ENCODE measurements at places on chromosomes 6 and 20.

- peak; percentile 34 for DNase-seq
These were observed 46.0 kb downstream of the SLC35D3 start for GRCh38 chr6:136967876-136968752.

DNA sequence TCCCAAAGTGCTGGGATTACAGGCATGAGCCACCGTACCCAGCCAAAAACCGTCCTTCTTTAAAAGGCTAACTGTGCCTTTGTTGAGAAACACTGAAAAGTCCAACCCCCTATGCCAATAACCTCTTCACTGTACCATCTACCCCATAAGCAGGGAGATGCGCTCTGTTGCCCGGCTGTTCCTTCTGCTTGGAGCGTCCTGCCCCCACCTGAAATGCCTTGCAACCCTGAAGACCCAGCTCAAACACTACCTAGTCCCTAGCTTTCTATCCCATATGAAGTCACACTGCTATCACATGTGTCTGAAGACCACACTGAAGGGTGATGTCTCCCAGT is 27.8 kb downstream of the UBE2V1 start:
- DNase-seq = no peak

- DNase-seq = no peak
These were observed 234.2 kb upstream of the OPRM1 start for GRCh38 chr6:153804755-153805330.

- DNase-seq = no peak
These were observed 145.9 kb downstream of the AHI1 start for GRCh38 chr6:135351635-135352034.

DNA sequence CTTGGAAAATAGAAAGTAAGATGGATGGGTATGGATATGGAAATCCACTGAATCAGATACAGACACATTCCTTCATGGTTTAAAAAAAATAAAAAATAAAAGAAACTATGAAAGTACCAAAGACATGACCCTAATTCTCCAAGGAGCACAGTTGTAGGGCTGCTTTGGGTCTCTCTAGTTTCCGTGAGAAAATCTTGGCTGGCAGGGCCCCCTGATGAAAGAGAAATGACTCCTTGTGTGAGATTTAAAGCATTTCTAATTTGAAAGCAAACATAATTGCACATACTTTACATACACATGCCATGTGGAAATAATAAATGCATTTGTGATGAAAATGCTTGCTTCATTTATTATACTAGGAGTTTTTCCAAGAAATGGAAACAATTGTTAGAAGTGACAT is 593.9 kb upstream of the BTBD3 start:
- DNase-seq = no peak

GRCh38 chr6:62150048-62150663 is 135.9 kb downstream of the KHDRBS2 start:
- no peak for DNase-seq

DNA sequence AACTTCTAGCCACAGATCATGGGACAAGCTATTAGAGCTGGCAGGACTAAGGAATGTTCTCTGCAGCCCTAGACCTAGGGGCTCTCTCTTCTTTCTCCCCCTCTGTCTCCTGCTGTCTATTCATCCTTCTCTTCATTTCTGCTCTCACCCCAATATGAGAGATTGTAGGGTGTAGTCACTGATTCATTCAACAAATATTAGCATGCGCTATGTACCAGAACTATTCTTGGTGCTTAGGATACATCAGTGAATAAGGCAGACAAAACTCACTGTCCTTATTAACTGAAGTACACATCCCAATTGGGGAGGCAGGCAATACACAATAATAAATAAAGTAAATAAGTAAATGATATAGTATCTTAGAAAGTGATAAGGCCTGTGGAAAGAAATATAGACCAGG is 14.7 kb upstream of the SIRPB2 start:
- no peak for DNase-seq

DNA sequence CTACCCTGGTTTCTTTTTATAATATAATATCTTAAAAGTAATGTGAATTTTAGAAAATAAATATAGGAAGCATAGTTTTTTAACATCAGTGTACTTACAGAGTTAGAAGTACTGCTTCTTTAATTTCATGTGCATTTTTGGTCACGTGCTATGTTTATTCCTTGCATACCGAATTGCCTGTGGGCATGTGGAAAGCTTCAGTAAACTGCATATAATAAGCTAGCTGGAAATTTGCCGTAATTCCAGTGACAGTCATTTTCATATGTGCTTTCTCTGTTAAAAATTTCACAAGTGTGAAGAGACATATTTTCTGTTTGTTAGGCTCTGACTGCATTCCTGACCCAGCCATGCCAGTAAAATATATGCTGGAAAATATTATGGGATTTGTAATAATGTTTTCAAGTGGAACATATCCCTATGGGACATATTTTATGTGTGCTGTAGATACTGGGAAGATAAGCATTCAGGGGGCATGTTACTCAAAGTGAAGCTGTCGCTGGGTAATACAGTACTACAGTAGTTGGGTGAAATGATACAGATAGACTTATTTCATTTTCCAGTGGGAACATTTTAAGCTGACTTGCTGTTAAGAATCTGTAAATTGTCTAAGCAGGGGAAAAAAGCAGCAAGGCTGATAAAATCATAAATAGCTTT is 616.7 kb downstream of the FRK start:
- no peak for DNase-seq

DNA sequence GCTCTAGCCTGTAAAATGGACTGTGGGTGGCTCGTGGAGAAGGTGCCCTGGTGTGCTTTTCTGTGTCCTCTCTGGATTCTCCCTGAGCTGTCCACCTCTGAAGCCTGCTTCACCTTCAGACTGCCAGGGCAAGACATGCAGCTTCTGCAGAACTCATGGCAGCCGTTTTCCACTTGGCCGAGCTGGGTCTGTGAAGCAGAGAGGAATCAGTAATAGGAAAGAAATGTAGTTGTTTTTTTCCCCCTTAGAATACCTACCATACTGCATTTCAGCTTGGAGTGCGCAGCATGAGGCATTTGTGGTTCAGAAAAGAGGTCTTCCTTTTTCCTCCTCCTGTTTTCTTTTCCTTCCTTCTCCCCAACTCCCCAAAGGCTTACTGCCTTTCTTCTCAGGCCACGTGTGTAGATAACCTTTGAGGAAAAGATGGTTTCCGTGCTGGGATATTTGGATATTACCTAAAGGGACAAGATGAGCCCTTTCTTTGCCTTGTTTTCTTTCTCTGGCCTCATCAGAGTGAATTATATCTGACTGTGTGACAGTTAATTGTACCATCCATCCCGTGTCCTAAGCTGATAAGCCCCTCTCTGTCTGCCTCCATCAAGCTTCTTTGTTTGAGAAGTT is 39.4 kb downstream of the RREB1 start:
- no peak for DNase-seq

DNA sequence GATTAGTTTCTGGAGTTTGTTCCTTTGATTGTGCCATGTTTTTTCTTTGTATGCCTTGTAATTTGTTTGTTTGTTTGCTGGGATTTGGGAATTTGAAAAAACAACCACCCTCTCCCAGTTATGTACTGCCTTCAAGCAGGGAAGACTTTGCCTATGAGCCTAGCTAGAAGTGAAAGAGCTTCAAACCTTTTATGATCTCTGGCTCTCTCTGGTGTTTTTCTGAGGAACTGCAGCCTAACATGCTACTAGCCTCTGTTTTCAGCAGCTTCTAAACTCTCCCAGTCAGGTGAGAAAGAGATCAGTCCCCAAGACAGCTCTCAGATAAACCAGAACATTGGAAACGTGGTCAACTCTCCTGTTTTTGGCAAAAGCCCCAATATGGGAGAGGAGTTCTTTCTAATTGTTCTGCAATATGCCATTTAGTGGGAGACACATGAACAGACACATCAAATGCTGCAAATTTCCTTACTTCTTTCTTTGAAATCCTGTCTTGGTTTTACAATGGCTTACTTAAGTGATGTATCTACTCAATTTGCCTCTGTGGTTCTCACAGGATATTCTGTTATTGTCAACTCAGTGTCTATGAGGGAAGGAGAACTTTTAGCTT is 58.9 kb upstream of the SERINC1 start:
- peak; percentile 73 for DNase-seq

GRCh38 chr6:157316871-157317814 is 6.2 kb downstream of the TMEM242 start:
- no peak for DNase-seq

GRCh38 chr6:24584382-24584720 is 61.6 kb downstream of the KIAA0319 start:
- DNase-seq = no peak

DNA sequence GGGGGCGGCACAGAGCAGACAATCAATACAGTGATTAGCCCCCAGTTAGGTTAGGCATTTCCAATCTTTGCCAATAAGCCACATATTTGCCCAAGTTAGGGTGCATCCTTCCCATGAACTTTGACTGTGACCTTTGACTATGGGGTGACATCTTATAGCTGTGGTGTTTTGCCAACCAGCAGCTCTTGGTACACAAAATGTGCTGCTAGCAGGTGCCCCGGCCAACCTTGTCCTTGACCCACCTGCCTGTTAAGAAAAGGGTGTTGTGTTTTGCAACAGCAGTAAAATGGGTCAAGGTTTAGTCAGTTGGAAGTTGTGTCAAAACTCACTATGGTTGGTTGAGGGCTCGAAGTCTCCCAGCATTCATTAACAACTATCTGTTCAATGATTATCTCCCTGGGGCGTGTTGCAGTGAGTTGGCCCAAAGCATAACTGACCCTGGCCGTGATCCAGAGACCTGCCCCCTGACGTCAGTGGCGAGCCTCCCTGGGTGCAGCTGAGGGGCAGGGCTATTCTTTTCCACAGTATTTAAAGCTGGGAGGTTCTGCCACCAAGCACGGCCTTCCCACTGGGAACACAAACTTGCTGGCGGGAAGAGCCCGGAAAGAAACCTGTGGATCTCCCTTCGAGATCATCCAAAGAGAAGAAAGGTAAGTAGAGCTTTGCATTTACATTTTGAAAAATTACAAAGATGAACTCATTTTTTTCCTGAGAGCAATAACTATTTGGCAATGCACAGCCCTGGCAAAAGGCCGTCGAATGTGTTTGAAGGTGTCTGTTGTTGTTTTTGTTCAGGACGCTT is at the start of gene PCK1:
Gene PCK1 (plus strand): TSS at position 557 of the 802 bp plus-strand sequence. CDS start 302 bp downstream, outside the sequence.
- DNase-seq = no peak

GRCh38 chr6:150336299-150336698 is 32.5 kb upstream of the IYD start:
- DNase-seq = no peak

- DNase-seq = no peak
These were observed 17.2 kb downstream of the MCM9 start for GRCh38 chr6:118917546-118918328.

GRCh38 chr6:76771059-76771634 is 692.1 kb downstream of the HTR1B start:
- DNase-seq = no peak

DNA sequence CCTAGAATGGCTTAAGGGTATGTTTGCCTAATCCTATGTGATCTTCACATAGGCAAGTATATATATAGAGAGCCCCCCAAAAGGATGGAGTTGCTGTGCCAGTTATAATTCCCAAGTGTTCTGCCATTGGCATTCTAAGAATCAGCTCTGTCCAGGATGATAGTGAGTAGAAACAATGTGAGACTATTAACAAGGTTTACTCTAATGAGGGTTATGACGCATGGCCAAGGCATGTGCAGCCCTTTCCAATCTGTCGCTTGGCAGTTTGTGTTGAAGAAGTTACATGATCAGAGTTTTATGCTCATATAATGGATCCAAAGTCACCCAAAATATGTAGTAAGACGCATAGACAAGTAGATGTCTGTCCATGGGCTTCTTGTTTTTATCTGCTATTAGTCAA is 33.6 kb downstream of the VGLL2 start:
- no peak for DNase-seq

- no peak for DNase-seq
These were observed 19.8 kb downstream of the GMPR start for GRCh38 chr6:16257999-16258708.

DNA sequence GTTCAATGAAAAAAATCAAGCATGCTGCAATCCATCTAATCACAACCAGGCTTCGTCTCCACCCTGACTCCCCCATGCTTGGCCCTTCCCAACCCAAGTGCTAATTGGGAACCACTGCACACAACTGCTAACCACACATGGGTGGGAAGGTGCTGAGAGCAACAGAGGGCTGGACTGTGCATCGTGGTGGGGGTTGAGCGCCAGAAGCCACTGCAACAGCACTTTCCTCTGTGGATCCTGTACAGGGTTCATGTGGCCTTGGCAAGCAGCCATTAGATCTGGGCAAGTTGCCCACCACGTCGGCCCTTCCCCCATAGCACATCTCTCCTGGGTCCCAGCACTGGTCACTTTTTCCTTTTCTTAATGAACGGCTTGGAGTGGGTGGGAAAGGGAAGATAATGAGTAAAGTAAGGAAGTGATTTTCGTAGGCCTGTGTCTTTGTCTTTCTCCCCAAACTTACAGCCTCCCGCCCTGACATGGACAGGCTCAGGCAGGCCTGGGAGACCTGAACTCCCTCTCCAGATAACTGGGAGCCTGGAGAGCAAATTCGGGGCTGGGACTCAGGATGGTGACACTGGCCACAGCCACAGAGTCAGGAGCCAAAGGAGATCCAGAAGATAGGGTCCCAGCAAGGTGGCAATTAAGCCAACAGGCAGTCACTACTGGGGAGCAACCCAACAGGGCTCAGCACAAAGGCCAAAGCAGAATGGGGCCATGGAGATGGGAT is 34.4 kb upstream of the MRPS10 start:
- DNase-seq = no peak
